ENCODE measurements at places on chromosomes 7 and 10. TPM values are rescaled to one million over a fixed set of nuclear protein-coding genes. Genes with fewer than 3 reads are reported as not detected.

GRCh38 chr10:132942101-132943057 is at the start of gene CFAP46:
Gene CFAP46 (minus strand): TSS chr10:132942570. CDS start chr10:132942484, 86 bp downstream.
- peak; percentile 50 for DNase-seq

The LRRC18 gene
- not detected for total RNA-seq

DNA sequence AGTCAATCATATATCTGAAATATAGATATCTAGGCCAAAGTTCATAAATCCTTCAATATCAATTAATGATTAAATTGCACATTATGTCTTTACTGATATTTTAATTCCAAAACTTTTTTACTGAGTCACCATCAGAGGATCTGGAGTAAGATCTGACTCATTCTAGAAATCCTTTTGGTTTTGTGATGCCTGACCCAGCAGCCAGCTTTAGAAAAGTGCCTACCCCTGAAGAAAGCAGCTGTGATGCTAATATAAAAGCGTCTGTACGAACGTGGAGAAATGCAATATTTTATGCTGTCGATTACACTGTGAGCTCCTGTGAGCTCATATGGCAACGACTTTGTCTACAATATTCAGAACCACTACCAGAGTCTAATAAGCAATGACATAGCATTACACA is 142.5 kb upstream of the LRRTM3 start:
- DNase-seq, result no peak

The TMEM273 gene
- total RNA-seq, result not detected

- no peak for DNase-seq
Measured at GRCh38 chr10:124285587-124286527, 132.9 kb downstream of the OAT start.

DNA sequence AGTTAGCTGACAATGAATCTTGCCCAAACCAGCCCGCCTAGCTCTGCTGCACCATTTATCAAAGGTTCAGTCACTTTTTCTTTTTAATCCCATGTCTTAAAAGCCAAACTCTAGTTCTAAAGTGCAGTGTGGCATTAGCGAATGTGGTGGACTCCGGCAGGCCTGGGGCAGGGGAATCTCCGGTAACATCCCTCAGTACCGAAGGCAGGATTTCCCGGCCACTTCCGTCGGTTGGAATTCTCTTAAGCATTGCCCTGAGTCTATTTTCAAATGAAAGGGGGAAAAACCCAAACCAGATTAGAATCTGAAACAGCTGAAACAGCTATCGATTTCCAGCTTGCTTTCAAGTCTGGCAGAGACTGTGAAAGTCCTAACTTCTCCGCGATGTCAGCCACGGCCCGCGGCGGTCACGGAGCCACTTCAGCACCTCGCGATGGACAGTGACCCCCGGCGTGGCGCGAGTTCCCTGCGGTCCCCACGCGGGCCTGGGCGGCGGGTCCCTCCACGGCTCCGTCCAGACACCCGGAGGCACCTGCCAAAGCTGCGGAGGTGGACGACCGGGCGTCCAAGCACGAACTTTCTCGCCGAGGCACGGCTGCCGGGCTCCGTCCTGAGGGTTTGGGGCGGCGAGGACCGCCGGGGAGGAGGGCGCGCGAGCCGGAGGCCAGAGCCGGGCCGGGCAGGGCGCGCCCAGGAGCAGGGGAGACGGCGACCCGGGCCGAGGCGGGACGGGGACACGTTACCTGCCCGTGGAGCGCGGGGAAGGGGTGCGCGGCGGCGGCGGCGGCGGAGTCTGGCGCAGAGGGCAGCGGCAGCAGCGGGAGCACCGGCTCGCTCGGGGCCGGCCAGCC is 745 bp downstream of the TCERG1L start:
- no peak for DNase-seq
